SK-N-SH (cell line): ENCODE measurements at places on chromosomes 7 and 10. TPM values are rescaled to one million over a fixed set of nuclear protein-coding genes. Genes with fewer than 3 reads are reported as not detected.

The TUBB8 gene
- polyA plus RNA-seq = 0.06 and 0.13 TPM in 2 replicates

The HOXA13 gene
- polyA plus RNA-seq = not detected in 2 replicates

The LAMB1 gene
- 435 and 471 TPM in 2 replicates for polyA plus RNA-seq

DNA sequence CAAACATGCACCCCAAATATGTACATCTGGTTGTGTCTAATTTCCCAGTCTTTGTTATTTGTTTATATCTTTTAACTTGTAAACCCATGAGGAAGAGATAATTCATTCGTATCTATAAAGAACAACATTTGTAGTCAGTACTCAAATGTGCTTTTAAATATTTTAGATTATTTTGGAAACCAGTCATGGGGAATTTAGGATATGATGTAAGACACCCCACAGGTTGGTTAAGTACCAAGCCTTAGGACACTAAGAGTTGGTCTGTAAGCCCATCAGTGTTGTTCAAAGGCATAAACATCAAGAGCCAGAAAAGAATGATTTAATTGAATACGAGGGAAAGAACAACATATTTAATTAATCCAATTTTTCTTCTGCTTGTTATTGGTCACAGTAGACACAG, 421.1 kb upstream of the SEMA3C start:
- no peaks in the 10 kb centered on the region for H3K27me3 ChIP-seq
- H3K27ac ChIP-seq = no peak overlapping the region
- H3K4me3 ChIP-seq = no peak overlapping the region
- no peaks in the 10 kb centered on the region for H3K4me1 ChIP-seq
- H3K36me3 ChIP-seq = no peaks in the 10 kb centered on the region
